ENCODE measurements at places on chromosomes 6 and 20.

DNA sequence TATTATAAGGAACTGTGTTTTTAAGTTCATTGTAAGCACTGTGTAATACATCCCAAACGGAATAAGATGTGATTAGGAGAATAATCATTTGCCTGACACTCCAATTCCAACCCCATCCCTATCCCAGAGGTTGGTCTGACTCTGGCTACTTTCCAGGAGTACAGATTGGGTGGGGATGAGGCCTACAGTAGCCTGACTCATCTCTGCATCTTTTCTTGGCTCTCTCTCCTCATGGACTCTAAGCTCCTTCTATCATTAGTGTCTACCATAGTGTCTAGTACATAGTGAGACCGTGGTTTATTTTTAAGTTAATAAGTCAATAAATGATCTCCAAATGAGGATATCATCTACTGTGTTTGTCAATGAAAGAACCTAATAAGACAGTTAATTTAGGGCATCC, 92.2 kb upstream of the CNKSR3 start:
- no peak for DNase-seq

- DNase-seq = no peak
These were observed 225.9 kb downstream of the NKAIN2 start for GRCh38 chr6:124029567-124029966.

- DNase-seq = no peak
These were observed 5.3 kb downstream of the ARFGEF2 start for GRCh38 chr20:48926821-48927220.

GRCh38 chr6:27986928-27987725, 30.1 kb downstream of the OR2B6 start:
- no peak for DNase-seq

DNA sequence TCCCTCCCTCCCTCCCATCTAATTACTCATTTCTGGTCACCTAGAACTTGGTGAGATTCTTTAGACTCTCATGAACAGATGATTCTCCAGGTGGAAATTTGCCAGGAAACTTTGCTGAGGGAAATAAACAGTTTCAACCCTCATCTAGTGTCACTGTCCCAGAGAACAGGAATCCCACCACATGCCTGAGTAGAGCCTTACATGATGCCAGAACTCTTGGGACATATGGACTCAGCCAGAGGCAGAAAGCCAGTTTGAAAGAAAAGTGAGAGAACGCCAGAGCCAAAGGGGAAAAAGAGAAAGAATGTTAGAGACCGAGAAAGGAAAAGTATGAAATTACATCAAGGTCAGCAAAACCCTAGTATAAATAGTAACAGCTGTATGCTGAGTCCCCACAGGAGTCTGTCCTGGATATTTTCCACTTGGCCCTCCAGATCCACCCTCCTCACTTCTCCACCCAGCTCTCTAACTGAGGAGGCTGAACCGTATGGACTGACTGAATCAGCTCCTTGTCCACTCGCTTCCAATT, 127.5 kb upstream of the COL21A1 start:
- DNase-seq = no peak

Measured in naive B cell (primary cell).